ENCODE measurements at places on chromosomes 4 and X.

GRCh38 chrX:94216738-94217137 lies 542.7 kb downstream of the FAM133A start:
- DNase-seq: no peak

DNA sequence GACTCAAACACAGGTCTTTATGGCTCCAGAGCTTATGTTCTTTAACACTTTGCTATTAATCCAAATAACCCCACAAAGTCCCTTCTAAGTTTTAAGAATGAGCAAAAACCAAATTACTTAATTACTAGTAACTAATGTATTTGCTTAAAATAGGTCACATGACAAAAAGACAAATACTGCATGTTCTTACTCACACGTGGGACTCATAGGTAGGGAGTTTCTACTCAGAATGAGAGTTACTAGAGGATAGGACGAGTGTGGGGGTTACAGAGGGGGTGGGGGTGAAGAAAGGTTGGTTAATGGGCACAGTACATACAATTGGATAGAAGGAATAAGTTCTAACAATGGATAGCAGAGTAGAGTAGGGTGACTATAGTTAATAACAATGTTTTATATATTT lies 5.8 kb downstream of the RPS6KA3 start:
- no peak for DNase-seq

GRCh38 chr4:114038762-114039387 lies 59.4 kb upstream of the ARSJ start:
- DNase-seq: no peak

DNA sequence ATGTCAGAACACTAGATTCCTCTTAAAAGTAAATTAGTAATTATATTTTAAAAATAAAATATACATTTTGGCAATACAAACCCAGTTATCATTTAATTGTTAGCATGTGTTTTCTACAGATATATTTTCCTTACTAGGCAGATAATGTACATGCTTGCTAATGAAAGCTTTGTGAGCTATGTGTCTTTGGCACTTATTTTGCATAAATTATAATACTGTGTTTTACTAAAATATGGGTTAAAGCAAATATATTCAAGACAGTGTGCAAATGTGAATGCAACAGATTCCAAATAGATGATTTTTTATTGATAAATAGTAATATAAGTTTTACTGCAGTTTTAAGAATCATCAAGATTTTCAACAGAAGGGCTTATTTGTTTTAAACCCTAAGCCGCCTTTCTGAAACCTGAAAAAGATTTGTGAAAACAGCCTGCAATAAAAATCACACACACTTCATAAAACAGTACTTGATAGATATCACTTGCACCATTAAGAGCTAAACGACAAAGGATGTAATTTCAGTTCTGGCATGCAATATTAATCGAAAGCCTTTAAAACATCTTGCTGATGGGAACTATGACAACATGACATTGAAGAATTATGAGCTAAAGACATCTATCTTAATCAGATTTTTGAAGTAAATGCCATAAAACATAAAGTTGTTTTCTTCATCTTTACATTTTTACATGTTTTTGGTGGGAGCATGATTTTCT lies 333.3 kb downstream of the DCTD start:
- DNase-seq: no peak

- no peak for DNase-seq
Observed at GRCh38 chr4:122285285-122285684, 93.5 kb upstream of the ADAD1 start.

DNA sequence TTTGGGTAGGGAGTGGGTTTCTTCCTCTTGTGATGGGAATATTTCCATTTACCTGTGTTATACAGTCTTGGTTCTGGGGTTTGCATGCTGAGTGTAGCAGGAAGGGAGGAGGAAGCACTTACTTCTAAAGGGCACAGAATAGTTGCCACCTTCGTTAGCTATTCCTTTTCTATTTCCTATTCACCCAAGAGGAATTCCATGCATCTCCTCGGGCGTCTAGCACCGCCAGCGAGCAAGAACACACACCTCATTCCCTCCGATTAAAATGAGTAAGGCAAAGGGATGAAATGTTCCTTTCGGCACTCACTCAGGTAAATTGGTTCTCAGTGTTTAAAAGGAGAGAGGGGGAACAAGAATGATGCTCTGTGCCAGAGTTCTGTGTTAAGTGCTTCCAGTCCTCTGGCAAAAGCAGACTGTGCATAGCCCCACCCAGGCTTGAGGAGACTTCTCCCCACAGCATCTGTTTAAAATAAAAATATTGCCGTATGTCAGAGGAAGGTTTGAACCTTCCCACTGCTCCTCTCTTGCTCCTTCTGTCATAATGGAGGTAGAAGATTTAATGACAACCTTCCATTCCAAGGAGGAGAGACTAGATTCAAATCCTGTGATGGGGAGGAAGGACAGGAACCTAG lies 351.4 kb downstream of the PTTG2 start:
- DNase-seq: no peak

DNA sequence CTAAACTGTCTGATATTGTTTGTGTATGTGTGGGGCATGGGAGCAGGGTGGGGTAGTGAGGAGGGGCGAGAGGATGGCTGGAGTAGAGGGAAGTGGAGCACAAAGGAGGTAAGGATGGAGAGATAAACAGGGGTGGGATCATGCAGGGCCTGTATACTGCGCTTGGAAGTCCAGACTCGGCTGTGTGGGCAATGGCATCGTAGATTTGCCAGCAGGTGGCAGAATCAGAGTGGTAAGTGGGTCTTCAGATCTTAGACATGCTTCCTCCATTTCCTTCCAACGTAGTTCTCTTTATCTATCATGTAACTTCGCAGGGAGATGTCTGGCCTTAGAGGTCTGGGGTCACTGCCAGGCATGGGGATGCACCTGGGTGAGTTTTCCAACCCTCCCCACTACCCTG lies 155.5 kb downstream of the PDGFRA start:
- DNase-seq: no peak

- no peak for DNase-seq
Observed at GRCh38 chrX:150212672-150213480, 150.2 kb upstream of the MAMLD1 start.

- no peak for DNase-seq
Observed at GRCh38 chrX:108332281-108332680, 105.9 kb downstream of the COL4A6 start.

DNA sequence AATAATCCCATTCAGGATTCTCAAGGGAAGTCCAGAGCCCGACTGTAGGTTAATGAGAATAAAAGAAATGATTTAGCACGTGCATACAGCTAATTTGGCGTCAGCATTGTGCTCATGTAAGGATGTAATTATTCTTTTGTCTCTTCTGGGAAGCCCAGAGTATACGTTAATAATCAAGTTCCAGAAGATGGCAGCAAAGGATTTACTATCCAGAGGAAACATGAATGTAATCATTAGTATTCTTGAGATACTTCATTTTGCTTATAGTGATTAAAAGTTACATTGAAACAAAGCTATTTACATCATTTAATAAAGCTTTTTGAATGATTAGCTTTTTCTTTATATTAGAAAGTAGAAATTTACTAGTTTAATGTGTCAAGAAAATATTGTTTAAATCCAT lies 27.1 kb upstream of the MAP9 start:
- no peak for DNase-seq
